Nephron progenitor cell (in vitro differentiated cells): ENCODE measurements at places on chromosomes 4 and X.

DNA sequence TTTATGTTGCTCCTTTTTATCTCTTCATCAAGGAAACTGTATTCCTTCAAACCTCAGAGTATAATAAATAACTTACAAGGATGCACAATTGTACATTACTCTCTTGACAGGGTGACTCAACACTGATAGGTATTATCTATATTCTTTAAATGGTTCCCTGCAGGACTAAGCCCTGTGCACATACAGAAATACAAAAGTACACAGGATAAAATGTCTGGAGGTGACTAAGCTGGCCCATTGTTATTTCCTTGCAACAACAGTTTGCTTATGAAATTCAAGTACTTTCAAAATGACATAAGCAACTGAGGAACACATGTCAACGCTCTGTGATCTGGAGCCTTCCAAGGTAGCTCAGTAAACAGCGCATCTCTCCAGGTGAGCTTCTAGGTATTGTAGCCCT is 83.8 kb upstream of the RPL34 start:
- DNase-seq = no peak

DNA sequence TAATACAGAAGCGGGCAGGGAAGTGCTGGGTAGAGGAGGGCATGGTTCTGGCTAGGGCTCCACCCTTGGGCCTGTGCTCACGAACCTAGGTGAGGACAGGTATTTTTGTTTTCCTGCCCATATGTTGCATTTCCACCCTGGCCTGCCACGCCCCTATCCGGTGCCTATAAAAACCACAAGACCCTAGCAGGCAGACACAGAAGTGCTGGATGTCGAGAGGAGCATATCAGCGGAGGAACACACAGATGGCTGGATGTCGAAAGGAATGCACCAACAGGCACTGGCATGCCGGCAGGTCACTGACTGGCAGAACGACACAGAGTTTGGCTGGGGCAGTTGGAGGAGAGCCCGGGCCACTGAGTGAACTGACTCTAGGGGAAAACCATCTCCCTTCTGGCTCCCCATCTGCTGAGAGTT is 316.6 kb upstream of the BOD1L1 start:
- DNase-seq = no peak

DNA sequence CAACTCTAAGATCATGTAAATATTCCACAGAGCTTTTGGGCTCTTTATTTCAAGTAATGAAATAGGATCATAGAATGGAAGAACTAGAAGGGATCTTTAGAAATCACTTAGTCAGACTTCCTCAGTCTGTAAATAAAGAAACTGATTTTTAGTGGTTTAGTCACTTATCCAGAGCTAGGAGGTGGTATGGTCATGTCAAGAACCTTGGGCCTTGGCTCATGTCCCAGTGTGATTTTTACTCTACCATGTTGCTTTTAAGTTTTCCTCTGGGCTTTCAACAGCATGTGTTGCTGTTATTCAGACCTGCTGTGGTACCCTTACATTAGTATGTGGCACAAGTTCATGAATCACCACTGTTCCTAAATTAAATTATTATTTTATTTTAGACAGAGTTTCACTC is 184.9 kb downstream of the FRAS1 start:
- DNase-seq = no peak

- DNase-seq = no peak
Measured at GRCh38 chrX:106467422-106467821, 144.4 kb upstream of the RADX start.

- DNase-seq = peak; percentile 10
Measured at GRCh38 chr4:138910914-138911336, 104.7 kb upstream of the NOCT start.

- DNase-seq = no peak
Measured at GRCh38 chr4:185797018-185797417, 15.0 kb downstream of the SORBS2 start.

- DNase-seq = no peak
Measured at GRCh38 chr4:188987011-188987410, 847.8 kb downstream of the TRIML1 start.

- DNase-seq = no peak
Measured at GRCh38 chrX:73206366-73206765, 8.3 kb downstream of the NAP1L2 start.

DNA sequence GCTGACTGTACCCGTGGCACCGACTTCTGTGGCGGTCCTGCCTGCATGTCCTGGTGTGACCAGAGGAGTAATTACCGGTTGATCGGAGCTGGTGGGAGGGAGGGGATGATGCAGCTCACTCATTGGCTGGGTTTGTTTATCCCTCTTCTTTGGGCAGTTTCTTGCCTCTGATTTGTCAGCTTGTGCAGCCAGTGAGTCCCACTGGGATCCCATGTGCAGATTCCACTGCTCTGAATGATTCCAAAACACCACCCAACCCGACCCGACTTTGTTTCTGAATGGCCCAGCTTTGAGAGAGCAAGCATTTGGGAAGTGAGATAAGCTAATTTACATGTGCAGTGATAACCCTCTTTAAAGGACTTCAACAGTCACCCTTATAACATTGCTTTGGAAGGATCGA is 13.8 kb downstream of the FHDC1 start:
- DNase-seq = no peak
